ENCODE measurements at places on chromosomes 5 and 9.

- DNase-seq, result no peak
Observed at GRCh38 chr9:82252116-82252515, 263.5 kb downstream of the SPATA31D1 start.

GRCh38 chr5:136382791-136383190 lies 17.4 kb upstream of the TRPC7 start:
- DNase-seq, result no peak

GRCh38 chr5:127229185-127229889 lies 61.3 kb upstream of the MEGF10 start:
- DNase-seq, result peak; percentile 15

DNA sequence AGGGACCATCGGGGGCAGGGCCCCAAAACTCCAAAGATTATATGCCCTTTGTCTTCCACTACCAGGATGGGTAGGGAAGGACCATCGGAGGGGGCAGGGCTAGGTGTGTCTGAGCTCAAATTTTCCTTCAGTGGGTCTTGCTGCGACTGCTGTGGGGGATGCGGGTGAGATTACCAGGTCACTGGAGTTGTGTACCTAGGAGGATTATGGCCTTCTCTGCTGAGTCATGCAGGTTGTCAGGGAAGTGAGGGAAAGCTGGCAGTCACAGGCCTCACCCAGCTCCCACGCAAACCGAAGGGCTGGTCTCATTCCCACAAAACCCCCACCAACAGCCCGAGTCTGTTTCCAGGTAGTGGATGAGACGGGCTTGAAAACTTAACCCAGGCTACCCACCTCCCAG lies 489.4 kb downstream of the ZNF608 start:
- DNase-seq, result no peak

DNA sequence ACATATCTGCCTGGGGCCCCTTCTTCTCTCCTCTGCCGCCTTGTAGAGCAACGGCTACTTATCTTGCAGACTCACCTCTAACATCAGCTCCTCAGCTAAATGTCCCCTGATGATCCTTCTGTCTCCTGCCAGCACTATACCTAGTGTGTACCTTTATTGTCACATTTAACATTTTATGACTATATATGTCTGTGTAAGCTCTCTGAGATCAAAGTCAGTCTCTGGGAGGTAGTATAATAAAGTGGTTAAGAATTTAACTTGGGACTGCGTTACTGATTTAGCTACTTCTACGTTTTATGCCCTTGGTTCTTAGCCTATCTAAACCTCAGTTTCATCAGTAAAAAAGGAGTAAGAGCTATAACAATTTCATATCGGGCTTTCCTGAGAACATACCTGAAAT lies 2.2 kb downstream of the TMED7 start:
- DNase-seq, result no peak

GRCh38 chr5:7625740-7626139 lies 225.2 kb downstream of the CFAP90 start:
- DNase-seq, result no peak

DNA sequence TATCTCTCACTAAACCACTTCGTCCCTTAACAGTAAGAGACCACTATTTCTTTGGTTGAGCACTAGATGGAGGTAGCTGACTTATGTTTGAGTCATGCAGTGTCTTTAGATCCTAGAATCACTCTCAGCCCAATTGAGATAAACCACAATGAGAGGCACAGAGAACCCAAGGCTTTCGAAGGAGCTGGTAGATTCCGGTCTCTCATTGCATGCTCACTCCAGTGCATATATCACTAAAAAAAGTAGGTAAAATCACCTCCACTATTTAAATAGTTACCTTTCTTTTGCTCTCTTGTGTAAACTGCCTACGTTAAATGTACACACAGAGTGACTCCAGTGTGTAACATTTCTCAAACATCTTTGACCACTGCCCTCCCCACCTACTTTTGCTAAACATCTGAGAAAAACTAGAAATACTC lies 27.6 kb downstream of the ACTL7A start:
- DNase-seq, result no peak

DNA sequence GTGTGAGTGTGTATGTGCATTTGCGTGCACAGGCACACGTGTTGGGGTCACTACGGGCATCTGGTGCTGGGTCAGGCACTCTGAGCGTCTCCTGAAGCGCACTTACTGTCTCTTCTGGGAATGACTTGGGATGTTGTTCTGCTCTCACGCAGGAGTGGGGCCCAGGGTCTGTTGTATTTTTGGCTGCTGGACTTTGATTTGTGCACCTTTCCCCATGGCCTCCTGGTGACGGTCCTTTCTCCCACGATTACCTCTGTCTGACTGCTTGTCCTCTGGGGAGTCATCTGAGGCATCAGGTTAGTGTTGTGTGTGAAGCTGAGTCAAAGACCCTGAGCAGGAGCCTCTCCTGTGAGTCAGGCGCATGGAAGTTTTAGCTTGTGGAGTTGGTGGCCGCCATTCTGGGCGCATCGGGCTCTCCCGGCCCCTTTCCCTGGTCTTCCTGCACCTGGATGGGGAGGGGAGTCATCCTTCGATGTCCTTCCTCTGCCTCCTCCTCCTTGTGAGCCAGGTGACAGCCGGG lies 62.1 kb downstream of the RXRA start:
- no peak for DNase-seq

GRCh38 chr5:147711019-147711418 lies 71.5 kb downstream of the JAKMIP2 start:
- DNase-seq, result no peak

DNA sequence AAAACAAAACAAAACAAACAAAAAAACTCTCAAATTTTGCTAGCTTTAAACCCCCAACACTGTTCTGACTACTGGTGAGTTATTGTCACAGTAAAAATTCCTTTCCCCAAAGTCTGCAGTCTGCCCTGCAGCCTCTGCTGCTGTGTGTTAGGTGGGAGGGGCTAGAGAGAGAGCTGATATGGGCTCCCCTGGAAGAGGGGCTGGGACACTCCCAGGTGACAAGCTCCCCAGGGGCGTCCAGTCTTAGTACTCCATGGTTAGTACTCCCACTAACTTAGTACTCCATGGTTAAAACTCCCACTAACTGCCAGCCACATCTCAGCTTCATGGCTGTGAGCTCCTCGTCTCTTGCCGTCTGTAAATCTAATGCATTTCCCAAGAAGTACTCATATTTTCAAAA lies 191.9 kb downstream of the FANCC start:
- no peak for DNase-seq

DNA sequence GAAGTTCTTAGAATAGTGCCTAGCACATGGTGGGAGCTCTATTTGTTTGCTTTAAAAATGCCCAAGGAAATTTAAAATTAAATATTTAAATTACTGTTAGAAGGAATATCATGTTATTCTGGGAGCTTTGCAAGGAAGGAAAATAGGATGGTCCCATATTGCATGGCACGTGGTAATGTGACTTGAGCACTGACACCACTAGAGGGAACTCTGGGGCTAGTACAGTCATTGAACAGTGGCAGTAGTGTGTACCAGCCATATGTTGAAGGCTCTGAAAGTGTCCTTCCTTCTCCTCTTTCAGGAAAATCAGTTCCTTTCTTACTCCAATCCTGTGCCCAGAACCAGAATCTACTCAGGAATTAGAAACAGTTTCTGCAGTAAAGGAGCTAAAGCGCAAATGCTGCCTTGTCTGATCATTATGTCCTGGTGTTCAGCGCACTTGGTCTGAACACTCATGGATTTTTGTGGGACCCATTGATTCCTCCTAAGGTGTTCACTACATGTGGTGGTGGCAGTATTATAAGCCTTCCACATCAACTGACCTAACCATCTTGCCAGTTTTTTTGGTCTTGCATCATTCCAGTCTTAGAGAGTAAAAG lies 54.1 kb downstream of the GDA start:
- DNase-seq, result no peak
